Stimulated activated CD8-positive, alpha-beta memory T cell treated with anti-CD3 and anti-CD28 coated beads, Interleukin-4, amount 100 ng/mL, for 1 hour (primary cell): ENCODE measurements at places on chromosomes 11 and 22.

- no peak for DNase-seq
Observed at GRCh38 chr11:86632499-86633269, 39.7 kb downstream of the ME3 start.

DNA sequence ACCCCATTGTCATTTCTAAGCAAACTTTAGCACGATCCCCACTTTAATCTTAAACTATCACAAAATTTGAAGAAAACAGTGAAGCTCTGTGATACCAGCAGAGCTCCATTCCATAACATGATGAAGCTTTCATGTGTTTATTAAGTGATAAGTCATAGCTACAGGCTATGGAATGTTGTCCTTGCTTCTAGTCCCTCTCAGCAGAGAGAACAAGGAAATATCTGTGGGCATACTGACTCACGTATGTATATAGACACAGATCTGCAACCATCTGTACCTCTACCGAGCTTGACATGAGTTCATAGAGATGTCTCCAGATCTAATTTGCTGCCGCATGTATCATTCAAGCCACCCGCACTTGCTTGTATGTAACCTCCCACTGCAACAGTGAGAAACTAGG is 588.9 kb downstream of the ETS1 start:
- DNase-seq: no peak

GRCh38 chr11:117883063-117883462 is 6.6 kb upstream of the FXYD6 start:
- no peak for DNase-seq

- no peak for DNase-seq
Observed at GRCh38 chr11:114678125-114679036, at the start of gene NXPE2. Gene NXPE2 (plus strand): TSS chr11:114678527. CDS start chr11:114678576, 49 bp downstream.

- no peak for DNase-seq
Observed at GRCh38 chr22:20449819-20450550, 12.4 kb upstream of the SCARF2 start.

DNA sequence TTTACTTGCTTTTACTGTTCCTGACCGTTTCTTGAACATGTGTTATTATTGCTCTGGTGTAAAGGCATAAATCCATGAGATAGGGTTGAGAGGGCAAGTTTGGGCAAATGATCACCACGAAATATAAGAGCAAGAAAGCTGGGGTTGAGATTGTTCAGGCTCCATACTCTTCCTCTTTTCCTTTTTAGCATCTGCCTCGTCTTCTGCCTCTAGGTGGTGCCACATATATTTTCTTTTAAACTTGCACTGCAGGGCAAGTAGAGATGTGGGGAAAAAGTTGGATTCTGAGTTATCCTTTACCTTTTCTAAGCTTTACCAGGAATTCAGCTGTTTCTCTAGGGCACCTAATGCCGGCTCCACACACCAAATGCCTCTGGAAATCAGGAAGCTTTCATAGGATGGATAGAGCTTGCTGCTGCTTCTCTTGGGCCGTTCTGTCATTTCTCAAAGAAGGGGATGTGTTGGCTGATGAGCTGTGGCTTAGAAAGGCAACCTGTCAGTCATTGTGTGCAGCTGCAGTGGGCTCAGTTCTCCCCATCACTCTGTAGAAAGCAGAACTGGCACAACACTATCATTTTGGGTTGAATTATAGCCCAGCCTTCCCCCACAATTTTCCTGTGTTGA is 98.2 kb downstream of the LDLRAD3 start:
- no peak for DNase-seq

- DNase-seq: no peak
Observed at GRCh38 chr11:19079643-19080440, 19.3 kb upstream of the MRGPRX2 start.

DNA sequence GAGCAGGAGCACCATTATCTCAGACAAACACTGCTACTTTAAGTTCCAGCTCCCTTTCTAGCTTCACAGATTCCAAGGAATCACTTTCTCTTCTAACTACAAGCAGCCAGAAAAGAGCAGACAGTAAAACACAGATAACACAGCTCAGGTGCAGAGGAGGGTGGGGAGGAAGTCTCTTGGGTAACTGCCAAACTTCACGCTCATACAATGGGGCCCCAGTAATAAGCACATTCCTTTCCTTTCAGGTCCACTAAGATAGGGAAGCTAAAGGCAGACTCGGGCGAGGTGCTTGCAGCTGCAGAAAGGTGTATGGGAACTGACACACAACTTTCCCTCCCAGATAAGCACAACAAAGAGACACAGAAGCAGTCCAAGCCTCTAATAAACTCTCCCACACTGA is 69.2 kb upstream of the OR9G4 start:
- DNase-seq: no peak

- DNase-seq: no peak
Observed at GRCh38 chr11:95308512-95309035, 77.6 kb upstream of the SESN3 start.

DNA sequence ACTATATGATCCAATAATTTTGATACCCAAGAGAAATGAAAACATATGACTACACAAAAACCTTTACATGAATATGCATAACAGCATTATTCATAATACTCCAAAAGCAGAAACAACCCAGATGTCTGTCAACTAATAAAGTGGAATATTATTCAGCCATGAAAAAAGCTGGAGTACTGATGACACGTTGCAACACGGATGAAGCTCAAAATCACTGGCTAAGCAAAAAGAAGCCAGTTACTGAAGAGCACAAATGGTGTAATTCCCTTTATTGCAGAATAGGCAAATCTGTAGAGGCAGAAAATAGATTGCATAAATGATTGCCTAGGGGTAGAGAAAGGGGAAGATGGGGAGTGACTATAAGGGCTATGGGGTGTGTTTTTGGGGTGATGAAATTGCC is 117.6 kb upstream of the FGF3 start:
- no peak for DNase-seq

DNA sequence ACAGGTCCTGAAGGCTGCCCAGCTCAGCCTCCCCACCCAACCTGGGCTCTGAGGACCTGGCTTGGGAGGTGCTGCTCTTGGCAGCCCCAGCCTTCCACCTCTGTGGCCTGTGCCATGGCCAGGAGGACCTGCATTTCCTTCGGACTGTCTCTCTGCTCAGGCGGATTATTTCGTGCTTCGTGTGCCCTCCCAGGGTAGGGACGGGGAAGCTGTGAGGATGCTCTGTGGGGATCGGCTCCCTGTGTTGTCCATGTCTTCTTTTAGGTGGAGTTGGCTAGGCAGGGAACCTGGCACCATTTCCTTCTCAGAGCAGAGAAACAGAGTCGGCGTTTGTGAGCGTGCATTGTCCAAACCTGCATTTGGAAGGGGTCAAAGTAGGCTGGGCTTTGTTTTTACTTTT is 34.1 kb downstream of the BCR start:
- no peak for DNase-seq

- no peak for DNase-seq
Observed at GRCh38 chr22:32380991-32381390, 23.3 kb downstream of the RFPL3 start.

GRCh38 chr22:49004484-49005399 is 822.9 kb downstream of the BRD1 start:
- no peak for DNase-seq

DNA sequence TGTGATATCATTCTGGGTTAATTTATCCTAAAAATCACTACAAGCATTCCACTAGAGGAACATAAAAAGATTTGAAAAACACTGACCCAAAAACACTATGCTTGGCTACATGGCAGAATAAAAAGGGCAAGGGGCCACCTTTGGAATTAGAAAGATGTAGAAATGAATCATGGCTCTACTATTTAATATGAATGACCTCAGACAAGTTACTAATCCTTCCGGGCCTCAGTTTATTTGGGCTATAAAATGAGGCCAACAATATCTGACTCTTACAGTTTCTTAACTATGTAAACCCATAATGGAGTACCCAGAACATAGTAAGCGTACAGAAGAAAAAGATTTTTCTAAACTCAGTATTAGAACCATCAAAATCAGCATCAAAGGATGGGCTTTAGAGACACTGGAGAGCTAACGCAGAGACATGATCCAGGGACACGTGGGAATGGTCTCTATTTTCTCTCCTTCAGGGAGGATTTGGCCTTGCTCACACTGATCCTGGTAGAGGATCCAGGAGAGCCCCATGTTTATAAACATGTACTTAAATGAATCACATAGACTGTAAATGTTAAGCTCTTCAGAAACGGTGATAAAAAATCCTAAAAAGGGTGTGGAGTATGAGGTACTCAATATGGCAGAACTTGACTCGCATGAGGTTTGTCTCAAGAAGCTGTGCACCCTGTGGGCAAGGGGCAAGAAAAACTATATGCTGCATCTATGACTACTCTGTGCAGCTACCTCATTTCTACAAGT is 288.4 kb upstream of the PITPNB start:
- no peak for DNase-seq

GRCh38 chr11:117535201-117535849 is 207.7 kb downstream of the CEP164 start:
- DNase-seq: no peak

- DNase-seq: no peak
Observed at GRCh38 chr11:976431-977160, 50.9 kb downstream of the AP2A2 start.
